Ascending aorta (tissue), 2 donors: ENCODE measurements at places on chromosomes 7 and 10. TPM values are rescaled to one million over a fixed set of nuclear protein-coding genes. Genes with fewer than 3 reads are reported as not detected.

The CNPY1 gene
- not detected for total RNA-seq

The CYP2E1 gene
- 11.9 TPM for total RNA-seq

The DCLRE1A gene
- 0.21 TPM for total RNA-seq

The NXPH1 gene
- total RNA-seq: 0.32 TPM

The HNRNPH3 gene
- total RNA-seq: 12.6 TPM

The HOXA9 gene
- not detected for total RNA-seq
